ENCODE measurements at places on chromosomes 5 and 9.
A peak's percentile ranks its signal among the peaks of the same experiment; 100 is the strongest.

DNA sequence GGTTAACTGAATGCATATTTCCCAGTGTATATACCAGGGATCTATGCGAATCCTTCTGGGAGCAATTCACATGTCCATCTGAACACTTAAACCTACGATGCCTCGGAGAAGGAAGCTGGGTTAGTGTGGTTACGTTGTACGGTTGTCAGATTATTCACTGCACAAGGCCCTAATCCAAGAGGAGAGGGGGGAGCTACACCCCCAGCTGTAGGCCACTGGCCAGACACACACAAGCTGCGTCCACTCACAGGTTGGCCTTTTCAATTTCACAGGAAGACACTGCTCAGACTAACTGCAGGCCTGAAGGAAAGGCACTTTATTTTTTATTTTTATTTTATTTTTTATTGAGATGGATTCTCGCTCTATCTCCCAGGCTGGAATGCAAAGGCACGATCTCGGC, 184.5 kb upstream of the GNA14 start:
- no peak for DNase-seq

DNA sequence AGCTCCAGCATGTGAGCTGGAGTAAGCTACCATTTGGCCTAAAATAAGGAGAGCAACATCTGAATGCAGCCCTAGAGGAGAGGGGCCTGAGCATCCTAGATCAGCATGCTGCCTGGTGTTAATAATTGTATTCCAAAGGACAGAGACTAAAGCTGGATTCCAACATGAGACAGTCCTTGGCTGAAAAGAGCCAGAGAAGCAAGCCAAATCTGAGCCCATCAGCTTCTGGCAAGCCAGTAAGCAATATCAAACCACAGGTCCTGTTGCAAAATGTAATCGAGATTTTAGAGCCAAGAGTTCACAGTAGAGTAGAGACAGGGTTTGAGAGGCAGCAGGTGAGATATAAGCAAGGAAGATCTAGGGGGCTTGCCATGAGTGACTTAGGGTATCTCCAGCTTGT, 42.3 kb upstream of the DMAC1 start:
- DNase-seq: no peak

- DNase-seq: no peak
Observed at GRCh38 chr5:124438026-124438902, 308.2 kb downstream of the ZNF608 start.

- no peak for DNase-seq
Observed at GRCh38 chr9:118336943-118337330, 632.7 kb downstream of the TLR4 start.

DNA sequence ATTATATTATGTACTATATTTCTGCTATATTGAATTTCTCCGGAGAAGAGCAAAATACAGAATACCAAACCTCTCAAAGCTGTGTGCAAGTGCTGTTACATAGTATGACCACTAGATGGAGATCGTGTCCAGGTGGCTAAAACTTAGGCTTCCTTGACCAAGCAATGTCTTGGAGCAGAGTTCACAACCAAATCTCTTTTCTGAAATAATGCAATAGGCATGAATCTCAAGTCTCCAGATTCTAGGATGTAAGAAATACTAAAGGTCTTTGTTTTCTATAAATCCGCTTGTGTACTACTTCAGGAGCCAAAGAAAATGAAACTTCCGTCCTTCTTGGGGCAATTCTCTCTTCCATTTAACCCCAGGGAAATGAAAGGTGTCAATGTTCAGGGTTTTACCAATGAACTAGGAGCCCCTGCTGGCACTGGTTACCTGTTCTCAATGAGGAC, 181.5 kb upstream of the RAI14 start:
- peak; percentile 79 for DNase-seq

- DNase-seq: peak; percentile 66
Observed at GRCh38 chr5:154478224-154478565, at the start of gene HAND1. HAND1 (minus strand) TSS chr5:154478227; CDS start chr5:154478008, 219 bp downstream.

DNA sequence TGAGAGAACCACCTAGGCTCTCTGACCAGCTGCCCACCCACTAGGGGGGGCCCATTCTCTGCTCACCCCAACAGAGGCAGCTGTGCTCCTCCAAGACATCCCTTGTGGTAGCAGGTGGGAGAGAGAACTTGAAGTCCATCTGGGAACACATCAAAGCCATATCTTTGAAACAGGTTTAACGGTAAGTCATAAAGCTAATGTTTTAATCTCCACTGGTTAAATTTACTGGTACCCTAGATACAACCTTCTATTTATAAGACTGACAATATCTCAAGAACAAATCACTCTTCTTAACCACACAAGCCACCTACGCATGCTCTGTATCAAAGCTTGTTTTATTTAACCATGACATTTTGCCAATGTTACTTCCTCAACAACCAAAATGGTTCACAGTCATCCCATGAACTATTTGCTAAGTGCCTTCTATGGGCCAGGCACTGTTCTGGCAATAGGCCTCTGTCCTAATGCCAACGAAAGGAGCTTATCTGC, 20.4 kb downstream of the AUH start:
- DNase-seq: no peak

DNA sequence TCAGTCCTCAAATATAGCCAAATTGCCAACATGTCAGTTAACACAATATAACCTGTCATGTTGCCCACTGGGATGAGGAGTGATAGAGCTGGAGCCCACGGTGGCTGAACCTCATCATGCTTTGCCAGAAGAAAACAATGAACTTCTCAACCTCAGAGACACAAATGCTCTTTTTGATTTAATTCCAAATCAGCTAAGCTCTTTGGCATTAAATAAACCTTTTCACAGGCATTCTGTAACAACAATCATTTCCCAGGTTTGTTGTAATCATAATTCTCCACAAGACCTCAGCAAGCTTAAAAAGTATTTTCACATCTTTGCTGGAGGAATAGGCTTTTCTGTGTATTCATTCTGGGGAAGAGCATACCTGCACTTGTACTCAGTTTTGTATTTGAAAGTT, 830.9 kb downstream of the MAT2B start:
- DNase-seq: no peak

- DNase-seq: no peak
Observed at GRCh38 chr5:111472096-111472495, 40.2 kb downstream of the STARD4 start.

- no peak for DNase-seq
Observed at GRCh38 chr9:96214635-96215034, 87.3 kb downstream of the HSD17B3 start.

- DNase-seq: no peak
Observed at GRCh38 chr5:143108498-143109128, 294.9 kb downstream of the NR3C1 start.

DNA sequence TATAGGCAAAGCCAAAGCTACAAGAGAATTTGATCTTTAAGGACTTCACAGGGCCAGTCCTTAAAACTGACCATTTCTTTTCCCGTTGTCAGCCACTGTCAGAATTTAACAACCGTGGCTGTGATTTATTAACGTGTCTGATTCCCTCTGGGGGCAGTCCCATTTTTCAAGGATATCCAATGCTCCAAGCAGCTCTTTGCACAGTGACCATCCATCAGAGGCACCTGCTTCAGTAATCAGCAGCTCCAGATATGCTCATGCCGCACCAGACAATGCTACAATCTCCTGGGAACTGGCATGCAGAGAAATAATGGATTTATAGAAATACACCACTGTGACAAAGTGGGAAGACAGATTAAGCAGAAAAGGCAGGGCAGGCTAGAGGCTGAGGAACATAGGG, 163.3 kb upstream of the PPP1R2B start:
- no peak for DNase-seq

DNA sequence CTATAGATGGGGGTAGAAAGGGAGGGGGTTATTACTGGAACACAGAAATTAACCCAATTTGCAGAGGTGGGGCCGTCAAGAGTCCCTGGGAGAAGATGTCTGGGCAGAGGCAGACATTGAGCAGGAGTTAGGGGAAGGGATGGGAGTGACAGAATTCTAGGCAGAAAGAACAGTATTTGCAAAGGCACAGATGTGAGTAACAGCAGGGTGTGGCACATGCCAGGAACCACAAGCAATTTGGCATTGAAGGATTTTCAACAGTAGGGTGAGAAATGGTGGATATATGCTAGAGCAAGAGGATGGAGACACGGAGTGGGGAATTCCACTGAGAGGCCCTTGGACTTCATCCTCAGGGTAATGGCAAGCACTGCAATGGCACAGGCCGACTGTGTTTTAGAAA, 71.6 kb upstream of the FRRS1L start:
- peak; percentile 31 for DNase-seq

DNA sequence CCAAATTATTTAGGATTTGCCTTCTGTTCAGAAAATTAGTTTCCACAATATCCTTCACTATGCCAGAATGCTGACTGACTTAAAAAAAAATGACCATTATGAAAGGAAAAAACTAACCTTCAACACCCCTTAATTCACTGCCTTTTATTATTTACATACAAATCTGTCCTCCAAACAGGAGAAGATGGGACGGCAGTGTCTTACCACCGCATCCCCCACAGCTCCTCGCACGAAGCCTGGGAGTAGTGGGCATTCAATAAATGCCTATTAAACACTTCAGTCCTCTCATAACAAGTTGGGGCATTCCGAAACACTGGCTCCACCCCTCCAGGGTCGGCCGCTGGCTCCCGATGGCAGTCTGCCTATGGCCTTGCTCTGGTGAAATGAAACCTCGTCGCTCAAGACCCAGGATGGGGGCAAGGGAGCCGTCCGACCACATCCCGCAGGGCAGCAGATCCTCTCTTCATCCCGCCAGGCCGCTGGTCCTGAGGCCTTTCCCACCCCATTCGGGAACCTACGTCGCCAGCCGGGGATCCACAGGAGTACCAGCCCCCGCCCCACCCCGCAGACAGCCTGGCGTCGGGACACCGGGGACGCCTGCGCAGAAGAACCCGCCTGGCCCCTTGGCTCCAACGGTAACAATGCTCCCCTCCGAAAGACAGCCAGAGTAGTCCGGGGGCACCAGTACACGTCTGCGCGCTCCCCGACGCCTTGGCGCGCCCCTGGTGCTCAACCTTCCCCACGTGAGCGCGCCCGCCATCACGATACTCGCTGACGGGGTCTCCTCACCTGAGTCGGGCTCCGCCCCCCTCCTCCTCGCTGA, 613 bp downstream of the ZBTB5 start:
- peak; percentile 84 for DNase-seq

GRCh38 chr9:78261403-78262001, 25.6 kb downstream of the CEP78 start:
- DNase-seq: peak; percentile 61

GRCh38 chr5:34625246-34625645, 30.9 kb upstream of the RAI14 start:
- DNase-seq: no peak

GRCh38 chr5:65928322-65928752, 2.0 kb downstream of the ERBIN start:
- no peak for DNase-seq

- DNase-seq: no peak
Observed at GRCh38 chr5:103298607-103299188, 40.1 kb downstream of the MACIR start.

GRCh38 chr5:69234457-69235268, at the start of gene CDK7:
CDK7 (plus strand) TSS chr5:69234886; CDS start chr5:69234976, 90 bp downstream.
- peak; percentile 96 for DNase-seq
